Fibroblast of pulmonary artery (primary cell): ENCODE measurements at places on chromosomes 3 and 15.

DNA sequence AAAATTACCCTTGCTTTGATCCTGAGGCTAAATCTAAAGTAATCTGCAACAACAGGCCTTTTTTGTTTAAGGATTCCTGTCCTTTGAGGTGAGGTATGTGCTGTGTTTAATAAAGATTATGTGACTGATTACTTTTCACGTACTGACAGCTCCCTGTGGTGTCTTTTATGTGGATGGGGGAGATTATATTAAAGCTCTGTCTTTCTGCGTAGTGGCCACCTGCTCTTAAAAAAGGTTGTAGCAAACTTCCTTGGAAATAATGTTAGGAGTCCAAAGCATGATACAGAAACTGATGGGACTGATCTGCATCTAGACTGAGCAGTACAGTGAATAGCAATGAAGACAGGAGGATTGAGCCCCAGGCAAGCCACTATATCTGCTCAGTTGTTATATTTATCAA, 453.0 kb upstream of the GOLIM4 start:
- no peak for DNase-seq

DNA sequence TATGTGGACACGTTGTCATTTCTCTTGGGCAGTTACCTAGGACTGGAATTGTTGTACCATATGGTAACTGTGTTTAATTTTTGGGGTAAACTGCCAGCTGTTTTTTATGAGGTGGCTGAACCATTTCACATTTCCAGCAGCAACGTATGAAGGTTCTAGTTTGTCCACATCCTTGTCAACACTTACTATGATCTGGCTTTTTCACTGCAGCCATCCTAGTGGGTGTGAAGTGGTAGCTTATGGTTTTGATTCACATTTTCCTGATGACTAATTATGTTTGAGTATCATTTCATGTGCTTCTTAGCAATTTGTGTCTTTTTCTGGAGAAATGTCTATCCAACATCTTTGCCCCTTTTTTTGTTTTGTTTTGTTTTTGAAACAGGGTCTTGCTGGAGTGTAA, 96.2 kb downstream of the VGLL4 start:
- no peak for DNase-seq

GRCh38 chr15:78065284-78065872, 12.1 kb downstream of the TBC1D2B start:
- DNase-seq, result peak; percentile 99

- no peak for DNase-seq
Measured at GRCh38 chr3:195537995-195538394, 5.1 kb downstream of the PPP1R2 start.

DNA sequence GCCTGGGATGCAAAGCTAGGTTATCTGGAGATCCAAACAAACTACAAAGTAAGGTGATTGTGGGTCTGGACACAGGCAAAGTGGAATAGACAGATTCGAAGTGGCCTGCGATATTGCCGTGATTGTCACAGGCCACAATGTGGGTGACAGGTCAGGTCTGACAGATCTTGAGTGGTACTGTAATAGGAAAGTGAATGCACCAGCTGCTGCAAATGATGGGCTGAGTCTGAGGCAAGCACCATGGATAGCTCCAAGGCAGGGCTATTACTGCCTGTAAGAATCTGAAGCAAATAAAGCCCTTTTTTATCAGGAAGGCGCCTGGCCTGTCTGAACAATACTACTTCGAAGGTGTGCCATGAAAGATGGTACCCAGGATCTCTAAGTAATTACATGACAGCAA, 10.0 kb downstream of the ARMC8 start:
- DNase-seq, result peak; percentile 60

DNA sequence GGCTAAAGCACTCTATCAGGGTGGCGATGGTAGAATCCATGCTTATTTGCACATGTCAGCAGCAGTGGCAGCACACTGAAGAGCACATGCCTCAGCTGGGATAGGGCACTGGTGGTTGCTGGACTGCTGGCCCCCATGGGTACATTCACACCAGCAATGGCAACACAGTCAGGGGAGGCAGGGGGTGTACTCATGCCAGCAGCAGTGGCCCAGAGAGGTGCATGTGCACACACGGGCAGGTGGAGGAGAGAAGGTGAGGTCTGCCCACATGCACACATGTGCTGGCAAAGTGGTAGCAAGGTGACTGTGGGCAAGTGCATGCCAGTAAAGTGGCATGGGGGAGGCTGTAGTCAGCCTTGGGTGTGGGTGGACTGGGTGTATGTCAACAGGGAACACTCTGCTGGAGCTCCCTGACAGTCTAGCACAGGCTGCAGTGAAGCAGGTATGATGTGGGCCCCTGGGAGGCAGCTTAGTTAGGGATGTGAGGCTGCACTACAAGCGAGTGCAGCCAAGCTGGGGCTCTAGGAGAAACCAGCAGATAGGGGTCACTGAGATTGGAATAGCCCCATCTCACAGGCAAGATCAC, 53.9 kb upstream of the NPAP1 start:
- no peak for DNase-seq

- DNase-seq, result no peak
Measured at GRCh38 chr3:44470430-44470829, 7.0 kb downstream of the ZNF445 start.

DNA sequence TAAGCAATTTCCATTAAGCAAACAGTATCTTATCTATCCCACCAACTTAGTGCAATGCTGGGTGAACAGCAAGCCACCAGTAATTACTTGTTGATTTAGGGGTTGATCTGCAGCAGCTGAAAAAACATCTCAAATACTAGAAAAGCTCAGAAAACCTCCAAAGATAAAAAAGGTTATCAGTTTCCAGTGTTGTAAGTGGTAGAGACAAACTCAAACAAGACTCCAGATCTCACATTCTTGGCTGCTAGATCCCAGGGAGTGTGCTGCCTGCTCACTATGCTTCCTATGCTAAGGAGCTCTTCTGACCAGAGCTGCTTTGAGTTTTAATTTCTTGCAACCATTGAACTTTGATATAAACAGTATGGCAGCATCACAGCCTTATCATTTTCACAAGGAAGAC, 11.3 kb downstream of the B3GALNT1 start:
- DNase-seq, result no peak

DNA sequence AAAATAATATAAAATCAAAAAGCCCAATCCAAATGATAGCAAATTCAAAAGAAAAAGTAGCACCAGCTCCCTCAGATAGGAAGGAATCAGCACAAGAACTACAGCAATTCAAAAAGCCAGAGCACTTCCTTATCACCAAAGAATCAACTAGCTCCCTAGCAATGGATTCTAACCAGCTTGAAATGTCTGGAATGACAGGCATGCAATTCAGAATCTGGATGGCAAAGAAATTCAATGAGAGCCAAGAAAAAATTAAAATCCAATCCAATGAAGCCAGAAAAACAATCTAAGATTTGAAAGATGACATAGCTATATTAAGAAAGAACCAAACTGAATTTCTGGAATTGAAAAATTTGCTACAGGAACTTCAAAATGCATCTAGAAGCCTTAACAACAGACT, 1334.4 kb upstream of the ALCAM start:
- DNase-seq, result peak; percentile 2

- no peak for DNase-seq
Measured at GRCh38 chr3:61702453-61702852, 141.1 kb downstream of the PTPRG start.

DNA sequence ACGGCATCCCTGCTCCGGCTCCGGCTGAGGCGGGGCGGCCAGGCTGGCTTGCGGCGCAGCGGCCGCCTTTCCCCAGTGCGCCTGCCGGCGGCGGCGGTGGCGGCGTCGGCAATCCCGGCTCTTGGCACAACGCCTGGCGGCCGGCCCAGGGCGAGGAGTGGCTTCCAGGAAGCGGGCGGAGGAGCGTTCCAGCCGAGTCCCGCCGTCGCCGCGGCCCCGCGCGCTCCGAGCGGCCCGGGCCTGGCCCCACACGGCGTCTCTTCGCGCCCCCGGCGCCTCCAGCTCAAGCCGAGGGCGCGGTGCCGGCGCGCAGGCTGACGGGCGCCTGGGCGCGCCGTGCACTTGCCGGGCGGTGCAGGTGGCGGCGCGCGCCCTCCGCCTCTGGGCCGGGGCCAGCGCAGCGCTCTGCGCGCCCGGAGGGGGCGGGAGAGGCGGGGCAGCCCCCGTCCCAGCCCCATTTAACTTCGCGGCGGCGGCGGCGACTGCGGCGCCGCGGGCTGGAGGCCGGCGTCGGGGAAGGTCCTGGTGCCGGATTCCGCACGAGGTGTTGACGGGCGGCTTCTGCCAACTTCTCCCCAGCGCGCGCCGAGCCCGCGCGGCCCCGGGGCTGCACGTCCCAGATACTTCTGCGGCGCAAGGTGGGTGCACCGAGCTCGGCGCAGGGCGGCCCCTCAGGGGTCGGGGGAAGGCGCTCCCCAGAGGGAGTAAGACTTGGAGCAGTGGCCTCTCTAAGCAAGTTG, at the start of gene ADAMTSL3:
Gene ADAMTSL3, plus strand, starts transcription at position 485 of the 740 bp plus-strand sequence. CDS start 1,639 bp downstream, outside the sequence.
- DNase-seq, result peak; percentile 56

DNA sequence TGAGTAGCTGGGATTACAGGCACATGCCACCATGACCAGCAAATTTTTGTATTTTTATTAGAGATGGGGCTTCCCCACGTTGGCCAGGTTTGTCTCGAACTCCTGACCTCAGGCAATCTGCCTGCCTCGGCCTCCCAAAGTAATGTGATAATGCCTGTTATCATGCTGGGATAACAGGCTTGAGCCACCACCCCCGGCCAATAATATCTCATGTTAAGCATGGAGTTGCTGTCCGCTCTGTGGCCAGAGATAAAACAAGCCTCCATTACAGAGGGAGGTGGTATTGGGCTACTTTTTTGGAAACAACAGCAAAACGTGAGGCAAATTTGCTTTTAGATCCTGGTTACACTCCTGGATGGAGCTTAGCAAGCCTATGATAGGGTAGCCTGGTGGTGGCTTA, 32.9 kb upstream of the ALG1L2 start:
- DNase-seq, result no peak

DNA sequence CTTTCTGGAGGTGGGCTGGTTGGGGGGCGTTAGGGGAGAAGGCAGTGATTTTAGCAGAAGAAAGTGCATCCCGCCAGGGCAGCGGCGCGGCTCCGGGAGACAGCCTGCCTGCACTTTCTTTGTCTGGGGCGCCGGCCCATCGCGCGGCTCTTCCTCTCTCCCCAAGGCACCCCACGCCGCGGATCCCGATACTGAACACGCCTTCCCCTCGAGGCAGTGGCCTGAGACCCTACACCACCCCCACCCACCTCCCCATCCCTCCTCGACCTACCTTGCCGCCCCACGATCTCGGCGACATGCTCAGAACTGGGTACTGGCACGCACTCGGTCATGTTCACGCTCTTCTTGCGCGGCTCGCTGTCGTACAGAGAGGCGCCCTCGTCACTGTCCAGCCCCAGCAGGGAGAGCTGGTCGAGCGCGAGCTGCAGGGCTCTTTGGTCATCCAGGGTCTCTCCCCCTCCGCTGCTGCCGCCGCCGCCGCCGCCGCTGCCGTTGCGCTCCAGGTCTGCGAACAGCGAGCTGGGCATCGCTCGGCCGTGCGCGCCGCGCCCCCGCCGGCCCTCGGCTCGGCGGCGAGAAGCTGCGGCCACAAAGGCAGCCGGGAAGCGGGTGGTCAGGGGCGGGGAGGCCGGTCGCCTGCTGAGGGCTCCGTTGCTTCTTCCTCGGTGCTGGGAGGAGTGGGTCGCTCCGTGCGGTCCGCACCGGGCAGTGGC, 483 bp downstream of the MEX3B start:
- DNase-seq, result peak; percentile 49

DNA sequence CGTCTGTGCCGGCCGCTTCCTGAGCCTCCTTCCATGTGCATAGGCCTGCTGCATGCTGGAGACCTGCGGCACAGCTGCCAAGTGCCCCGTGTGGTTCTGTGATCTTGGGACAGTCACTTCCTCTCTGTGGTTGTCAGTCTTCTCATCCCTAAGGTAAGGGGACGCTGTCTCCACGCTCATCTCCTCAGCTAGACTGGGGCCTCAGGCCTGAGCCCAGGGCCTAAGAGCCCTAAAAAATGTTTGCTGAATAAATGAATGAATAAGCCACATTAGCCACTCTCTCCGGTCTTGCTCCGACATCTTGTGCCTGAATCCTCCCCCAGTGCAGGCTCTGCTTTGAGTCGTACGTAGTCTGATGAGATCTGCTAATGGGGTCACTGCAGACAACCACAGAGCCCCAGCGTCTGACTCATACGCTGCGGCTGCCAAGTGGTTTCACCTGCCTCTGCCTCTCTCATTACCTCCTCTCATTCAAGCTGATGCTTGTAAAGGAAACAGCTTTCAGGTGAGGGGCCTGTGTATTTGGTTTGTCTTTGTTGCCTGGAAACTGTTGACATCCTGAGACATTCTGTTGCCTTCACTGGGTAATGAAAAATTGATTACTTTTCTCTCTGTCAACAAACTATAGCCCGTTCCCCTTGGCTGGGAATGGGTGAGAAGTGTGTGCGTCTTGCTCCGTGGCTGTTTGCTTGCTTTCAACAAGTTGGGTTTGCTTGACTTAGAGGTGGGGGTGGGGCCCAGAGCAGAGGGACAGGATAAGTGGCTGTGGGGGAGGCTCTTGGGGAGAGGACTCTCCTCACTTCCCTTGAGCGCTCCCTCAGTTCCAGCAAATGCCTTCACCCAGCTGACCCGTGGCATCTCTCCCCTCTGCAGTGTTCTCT, 15.9 kb downstream of the RPLP1 start:
- DNase-seq, result peak; percentile 33

DNA sequence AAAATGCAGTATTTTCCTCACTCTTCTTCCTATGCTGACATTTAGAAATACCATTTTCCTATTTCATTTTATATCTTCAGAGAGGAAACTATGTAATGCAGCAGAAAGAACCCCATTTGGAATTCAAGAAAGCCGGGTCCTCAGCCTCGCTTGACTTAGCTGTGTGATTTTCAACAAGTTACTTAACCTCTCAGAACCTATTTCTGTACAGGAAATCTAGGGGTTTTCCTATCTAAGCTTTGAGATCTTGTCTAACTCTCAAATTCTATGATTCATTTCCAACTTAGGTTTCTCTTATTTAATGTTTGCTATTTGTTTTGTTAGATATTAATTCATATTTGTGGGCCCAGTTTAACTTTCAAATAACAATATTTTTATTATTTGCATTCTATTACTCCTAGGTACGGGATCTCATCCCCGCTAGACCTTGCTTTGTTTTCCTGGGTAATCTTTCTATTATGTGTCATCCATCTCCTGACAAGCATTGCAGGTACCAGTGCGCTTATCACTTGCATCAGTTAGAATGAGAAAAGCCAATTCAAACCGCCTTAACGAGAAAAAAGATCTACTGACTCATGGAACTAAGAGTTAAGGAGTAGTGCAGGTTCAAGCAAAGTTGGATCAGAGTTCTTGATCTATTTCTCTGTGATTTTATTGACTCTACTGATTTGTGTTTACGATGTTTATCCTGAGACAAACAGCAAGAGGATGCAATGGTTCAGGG, 70.6 kb upstream of the BHLHE40 start:
- DNase-seq, result no peak

DNA sequence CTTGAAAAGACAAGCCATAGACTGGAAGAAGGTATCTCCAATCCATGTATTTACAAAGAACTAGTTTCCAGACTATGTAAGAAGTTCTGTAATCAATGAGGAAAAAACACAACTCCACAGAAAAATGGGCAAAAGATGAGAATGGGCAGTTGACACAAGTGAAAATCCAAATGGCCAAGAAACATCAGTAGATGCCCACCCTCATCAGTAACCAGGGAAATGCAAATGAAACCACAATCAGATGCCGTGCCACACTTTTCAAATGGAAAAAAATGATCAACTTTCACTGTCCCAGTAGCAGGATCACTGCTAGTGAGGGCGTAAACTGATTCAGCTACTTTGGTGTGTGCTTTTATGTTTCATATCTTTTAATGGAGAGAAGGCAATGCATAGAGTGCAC, 4.5 kb upstream of the CPEB1 start:
- no peak for DNase-seq

- DNase-seq, result no peak
Measured at GRCh38 chr15:73957276-73957675, 31.0 kb downstream of the LOXL1 start.
